Activated T-helper 2 cell treated with anti-CD3 and anti-CD28 coated beads, Interferon-gamma antibody, Interleukin-2, Interleukin-4, amounts not matched to agents 10 μg/mL and 5 μg/mL and 100 μg/mL, durations not matched to agents 14 hours and 24 hours and 36 hours (primary cell): ENCODE measurements at places on chromosomes 7 and 10. TPM values are rescaled to one million over a fixed set of nuclear protein-coding genes. Genes with fewer than 3 reads are reported as not detected.

- no peak for DNase-seq
Observed at GRCh38 chr7:78983483-78983882, 470.0 kb downstream of the MAGI2 start.

GRCh38 chr10:24257588-24257987 is 48.6 kb downstream of the KIAA1217 start:
- DNase-seq, result no peak

GRCh38 chr10:87095236-87095945 is 385 bp downstream of the SHLD2 start:
- DNase-seq, result peak; percentile 72

Gene ZWINT
- total RNA-seq, result 84.3 and 87.6 TPM in 2 replicates

Gene JAKMIP3
- 1.3 TPM in 2 replicates for total RNA-seq
